ENCODE measurements at places on chromosomes 4 and X.

DNA sequence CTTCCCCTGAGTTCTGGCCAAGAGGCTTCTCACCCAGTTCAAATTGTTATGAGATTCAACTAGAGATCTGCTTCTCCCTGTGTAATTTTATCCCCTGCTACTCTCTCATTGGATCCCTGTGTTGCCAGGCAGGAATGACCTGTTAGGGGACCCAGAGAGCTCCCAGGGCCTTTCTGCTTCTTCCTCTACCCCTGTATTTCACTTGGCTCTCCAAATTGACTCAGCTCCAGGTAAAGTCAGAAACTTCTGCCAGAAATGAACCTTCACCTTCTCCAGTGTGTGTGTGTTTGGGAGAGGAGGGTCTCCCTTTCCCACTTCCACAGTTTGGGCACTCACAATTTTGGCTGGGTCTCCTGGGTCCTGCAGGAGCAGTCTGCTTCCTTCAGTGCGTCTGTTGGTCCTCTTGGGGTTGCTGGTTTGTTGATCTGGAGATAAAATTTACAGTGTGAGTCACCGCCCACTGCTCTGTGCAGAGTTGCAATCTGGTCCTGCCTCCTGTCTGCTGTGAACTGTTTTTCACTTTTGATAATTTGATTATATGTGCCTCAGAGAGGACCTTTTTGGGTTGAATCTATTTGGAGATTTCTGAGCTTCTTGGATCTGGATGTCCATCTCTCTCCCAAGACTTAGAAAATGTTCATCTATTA, 112.4 kb upstream of the EDA2R start:
- DNase-seq, result no peak

- no peak for DNase-seq
These were observed 7.8 kb downstream of the INTS6L start for GRCh38 chrX:135528254-135528653.

GRCh38 chr4:143514497-143514896, 995 bp downstream of the SMARCA5 start:
- peak; percentile 48 for DNase-seq

GRCh38 chr4:53547983-53548382, 43.3 kb downstream of the LNX1 start:
- no peak for DNase-seq

DNA sequence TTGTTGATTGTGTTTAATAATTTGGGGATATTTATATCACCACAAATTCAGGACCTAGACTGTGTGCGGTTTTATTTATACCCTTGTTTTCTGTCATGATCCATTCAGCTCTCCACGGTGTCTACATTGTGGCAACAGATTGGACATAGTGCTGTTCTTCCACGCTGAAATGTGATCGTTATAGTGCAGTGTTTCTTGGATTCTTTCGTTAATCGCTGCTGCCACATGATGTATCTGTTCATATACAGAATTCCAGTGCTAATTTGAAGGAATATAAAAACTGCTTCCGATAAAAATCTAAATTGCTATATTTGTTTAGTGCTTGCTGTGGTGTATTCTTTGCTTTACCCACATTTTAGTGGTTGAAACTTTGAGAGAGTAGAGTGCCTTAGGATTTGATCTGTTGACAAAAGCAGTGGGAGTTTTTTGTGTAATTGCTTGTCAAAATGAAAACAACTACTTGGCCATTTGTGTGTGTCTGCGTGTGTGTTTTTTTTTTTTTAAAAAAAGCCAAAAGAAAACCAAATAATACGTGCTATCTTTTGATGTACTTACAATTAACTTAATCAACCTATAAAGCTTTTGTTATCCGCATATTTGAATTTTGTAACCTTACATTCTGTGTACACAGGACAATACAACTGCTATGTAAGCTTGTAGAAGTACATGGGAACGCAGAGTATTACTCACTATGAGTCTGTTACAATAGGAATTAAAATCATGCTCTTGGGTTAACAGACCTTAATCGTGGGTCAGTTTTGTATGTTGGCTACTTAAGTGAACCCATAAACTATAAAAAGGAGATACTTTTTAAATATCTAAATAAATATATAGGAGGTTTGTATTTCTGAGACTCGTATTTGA, 353.3 kb downstream of the ARHGAP24 start:
- DNase-seq, result peak; percentile 89

GRCh38 chr4:687971-688853, 739 bp downstream of the SLC49A3 start:
- no peak for DNase-seq

- DNase-seq, result no peak
These were observed 14.7 kb upstream of the GRIA3 start for GRCh38 chrX:123169247-123169901.

DNA sequence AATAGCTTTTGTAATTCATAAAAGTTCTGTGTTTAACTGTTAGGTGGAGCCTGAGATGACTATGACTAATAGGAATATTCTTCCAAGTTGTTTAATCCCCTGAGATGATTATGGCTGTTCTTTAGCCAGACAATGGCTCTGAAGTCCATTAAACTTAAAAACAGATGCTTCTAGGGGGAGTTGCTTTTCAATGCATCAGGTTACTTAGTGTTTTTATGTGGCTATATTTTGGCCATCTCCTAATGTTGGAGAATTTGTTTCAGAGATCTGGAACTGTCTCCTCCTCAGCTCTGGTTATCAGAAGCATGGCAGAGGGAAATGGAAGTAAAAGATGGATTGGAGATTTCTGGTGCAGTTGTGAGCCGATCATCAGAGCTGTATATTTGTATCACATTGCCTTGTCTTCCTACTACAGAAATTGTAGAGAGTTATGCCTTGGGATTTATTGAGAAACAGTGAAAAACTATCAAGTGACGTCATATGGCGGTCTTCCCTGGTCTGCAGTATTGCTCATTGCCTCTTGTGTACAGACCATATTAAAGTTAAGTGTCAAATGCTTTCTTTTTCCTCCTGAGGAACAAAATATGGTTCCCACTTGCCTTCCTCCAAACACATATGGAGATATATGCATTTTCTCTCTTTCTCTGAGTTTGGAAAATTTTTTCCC, 29.8 kb downstream of the SGMS2 start:
- DNase-seq, result no peak

- no peak for DNase-seq
These were observed 1.4 kb downstream of the SMARCA5 start for GRCh38 chr4:143514901-143515300.

DNA sequence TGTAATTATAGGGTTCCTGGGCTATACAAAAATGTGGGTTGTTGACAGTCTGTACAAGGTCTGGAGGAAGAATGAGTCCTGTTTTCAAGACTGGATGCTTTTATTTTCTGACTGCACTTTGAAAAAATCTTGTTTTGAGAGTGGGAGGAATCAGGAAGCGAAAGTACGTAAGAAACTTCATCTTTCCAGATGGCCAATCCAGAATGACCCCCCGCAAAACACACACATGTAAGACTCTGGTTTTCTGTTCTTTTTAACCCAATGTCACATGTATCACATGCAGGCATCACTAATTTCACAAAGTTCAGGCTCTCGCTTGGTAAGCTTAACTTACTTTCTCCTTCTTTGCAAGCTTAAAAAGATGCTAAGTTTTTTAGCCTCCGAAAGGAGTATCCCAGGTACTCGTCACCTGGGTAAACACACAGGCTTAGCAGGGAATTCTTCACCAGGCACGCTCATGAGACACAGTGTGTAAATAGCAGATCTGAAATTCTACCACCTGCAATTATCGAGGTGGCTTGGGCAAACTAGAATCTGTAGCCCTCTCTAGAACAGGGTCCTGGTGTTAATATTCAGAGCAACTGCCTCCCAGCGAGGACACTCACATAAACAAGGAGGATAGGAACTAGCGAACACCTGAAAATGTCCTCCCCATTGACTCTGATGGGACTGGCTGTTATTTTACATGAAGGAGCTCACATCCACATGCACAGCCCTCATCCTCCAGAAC, 90.7 kb downstream of the NSUN7 start:
- DNase-seq, result no peak

- no peak for DNase-seq
These were observed 50.7 kb upstream of the NOCT start for GRCh38 chr4:138964716-138965426.

- no peak for DNase-seq
These were observed 175.9 kb downstream of the FBXW7 start for GRCh38 chr4:152360045-152360410.

- DNase-seq, result peak; percentile 33
These were observed 13.3 kb downstream of the SLC2A9 start for GRCh38 chr4:10007793-10008608.

GRCh38 chrX:150899191-150899757, 806 bp upstream of the CD99L2 start:
- peak; percentile 55 for DNase-seq

- DNase-seq, result no peak
These were observed 87.3 kb upstream of the ANXA3 start for GRCh38 chr4:78464265-78464664.

DNA sequence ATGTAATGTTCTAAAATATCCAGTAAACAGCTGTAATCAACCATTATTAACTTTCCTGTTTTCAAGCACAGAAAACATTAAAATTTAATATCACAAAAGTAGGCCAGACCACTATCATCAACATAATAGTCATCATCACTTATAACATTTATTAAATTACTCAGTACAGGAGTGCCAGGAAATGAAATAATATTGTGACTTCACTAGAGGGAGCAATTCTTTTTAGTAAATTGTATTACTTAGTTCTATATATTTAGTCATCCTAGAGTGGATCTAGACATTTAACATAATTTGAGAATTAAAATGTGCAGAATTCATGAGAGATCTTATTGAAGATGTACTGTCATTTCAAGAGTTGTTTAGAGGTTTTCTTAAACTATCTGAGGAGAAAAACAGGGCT, 33.6 kb downstream of the PITX2 start:
- no peak for DNase-seq

DNA sequence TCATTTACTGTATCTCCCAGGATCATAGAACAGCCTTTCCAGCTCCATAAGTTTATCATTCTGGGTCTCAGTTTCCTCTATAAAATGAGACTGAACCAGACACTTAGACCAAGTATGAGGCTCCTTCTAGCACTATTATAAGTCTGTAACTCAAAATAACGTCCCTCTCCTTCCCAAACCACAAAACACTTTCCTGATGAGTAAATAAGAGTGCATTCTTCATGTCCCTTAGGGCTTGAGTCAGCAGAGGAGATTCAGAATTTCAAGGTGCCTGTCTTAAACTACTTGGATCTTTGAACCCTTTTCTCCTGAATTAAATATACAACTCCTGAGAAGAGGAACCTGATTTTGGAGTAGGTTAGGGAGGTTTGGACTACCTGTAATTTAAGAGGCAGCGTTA, 62.6 kb downstream of the GLRA2 start:
- no peak for DNase-seq

DNA sequence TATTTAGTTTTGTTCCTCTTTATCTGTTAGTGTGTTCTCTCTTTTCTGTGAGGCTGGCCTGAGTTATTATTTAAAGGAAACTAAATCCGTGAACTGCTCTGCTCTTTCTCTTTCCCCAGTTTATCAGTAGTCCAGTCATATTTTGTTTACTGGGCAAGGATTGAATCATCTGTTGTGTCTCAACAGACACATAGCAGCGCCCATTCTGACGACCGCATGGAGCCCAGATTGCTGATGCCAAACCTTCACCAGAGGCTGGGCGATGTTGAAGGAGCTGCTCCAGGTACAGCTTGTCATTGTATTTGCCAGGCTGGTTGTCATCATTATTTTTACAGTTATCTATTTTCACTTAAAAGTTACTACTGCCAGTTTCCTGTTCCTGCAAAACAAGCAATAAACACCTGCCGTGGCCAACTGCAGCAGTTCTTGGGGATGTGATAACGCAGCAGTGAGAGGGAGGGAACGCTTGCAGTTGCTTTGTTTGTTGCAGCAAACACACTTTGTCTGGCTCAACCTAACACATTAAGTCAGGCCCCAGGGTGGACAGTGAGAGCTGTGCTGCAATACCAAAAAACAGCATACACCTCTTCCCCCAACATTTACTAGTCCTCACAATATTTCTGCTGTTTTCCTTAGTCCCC, 10.1 kb downstream of the REELD1 start:
- no peak for DNase-seq

DNA sequence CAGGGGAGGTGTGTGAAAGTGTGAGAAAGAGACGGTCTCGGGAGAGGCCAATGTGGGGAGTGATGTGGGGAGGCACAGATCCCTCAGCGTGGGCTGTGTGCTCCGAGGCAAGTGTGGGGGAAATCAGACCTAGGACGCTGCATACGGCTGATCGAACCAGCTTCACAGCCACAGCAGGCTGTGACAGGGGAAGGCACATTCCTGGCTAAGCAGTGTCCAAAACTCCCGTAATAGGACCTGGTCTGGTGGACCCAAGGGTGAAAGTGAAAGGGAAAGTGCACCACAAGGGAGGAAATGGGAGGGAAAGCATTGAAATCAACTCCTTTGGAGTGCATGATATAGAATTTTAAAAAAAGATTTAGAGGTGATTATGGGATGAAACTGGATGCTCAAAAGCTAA, 10.9 kb upstream of the RHOXF2 start:
- no peak for DNase-seq
